DMS153 (cell line): ENCODE measurements at places on chromosomes 7 and 10.

DNA sequence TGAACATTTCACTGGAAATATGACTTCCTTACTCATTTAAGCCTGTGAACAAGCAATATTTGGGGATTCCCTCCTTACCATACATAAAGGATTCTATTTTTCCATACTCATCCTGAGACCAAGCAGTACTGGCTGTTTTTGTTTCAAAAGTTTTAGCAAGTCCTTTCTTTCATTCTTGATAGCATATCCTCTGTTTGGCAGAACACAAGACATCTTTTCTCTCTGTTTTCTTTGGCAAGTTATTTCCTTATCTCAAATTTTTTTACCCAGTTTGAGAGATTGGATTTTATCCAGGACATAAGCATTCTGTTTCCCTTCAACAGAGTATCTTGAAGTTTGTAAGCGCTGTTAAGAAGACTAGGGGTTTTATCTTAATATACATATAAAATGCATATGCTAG is 3.0 kb upstream of the WASL start:
- DNase-seq: no peak

DNA sequence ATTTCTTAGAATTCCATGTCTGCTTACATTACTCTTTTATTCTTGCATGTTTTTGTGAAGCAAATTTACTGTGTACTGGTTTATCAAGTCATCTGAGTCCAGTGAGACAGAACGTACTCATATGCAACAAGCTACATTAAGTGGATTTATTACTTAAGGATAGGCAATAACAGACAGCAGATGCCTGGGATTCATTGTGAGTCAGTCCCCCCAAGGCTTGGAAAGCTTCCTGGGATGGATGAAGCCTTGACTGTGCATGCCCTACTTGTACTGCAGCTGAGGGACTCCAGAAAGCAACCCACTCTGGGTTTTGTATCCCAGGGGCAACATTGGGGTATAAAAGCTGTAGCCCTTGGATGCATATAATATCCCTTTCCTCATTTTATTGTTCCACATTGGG is 113.4 kb upstream of the RAB18 start:
- DNase-seq: no peak

GRCh38 chr7:9201928-9202327 is 768.5 kb downstream of the NXPH1 start:
- no peak for DNase-seq

GRCh38 chr7:98655611-98656010 is 38.5 kb downstream of the NPTX2 start:
- DNase-seq: no peak

DNA sequence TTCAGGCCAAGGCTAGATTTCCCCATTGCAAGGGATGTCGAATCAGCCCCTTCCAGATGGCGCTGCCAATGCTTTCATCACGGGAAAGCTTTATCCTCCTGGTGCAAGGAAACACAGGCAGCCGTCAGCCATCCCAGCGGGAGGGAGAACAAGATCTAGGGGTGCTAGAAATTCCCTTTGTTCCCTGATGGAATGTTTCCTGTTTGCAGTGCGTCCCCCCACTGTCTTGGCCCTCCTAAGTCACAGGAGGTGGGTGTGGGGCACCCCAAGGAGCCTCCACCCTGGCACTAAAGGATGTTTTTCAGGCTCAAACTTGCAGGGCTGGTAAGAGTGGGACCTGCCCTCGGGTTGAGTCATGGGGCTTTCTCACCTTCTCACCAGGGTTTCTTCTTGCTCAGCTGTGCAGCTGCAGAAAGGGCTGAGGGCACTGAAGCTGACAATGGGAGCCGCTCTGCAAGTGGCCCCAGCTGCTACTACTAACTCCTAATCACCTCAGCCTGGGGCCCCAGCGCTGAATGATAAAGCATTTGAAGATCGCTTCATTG is 103.6 kb downstream of the PRPF18 start:
- DNase-seq: no peak

- no peak for DNase-seq
Measured at GRCh38 chr10:20954519-20954918, 57.4 kb upstream of the NEBL start.

DNA sequence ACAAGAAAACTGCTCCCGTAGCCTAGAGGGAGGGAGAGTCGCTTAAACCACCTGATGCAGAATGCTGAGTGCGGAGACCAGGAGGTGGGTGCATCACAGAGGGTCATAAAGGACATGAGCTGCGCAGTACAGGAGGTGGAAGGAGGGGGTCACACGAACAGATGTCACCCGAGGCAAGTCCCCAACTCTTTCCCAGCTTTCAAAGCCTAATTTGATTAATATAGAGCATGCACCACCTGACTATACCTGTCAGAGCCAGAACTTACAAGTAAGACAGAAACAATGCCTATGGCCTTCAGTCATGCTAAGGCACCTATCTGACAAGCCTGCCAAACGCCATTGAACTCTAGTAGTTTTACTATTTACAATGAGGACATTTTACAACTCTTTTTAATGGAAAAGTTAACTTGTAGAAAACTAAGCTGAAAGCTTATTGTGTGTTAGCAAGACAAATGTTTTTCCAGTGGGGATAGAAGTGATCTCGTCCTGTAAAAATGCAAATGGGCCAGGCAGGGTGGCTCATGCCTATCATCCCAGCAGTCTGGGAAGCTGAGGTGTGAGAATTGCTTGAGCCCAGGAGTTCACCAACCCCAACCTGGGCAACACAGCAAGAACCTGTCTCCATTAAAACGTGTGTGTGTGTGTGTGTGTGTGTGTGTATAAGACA is 1.1 kb upstream of the VOPP1 start:
- no peak for DNase-seq

DNA sequence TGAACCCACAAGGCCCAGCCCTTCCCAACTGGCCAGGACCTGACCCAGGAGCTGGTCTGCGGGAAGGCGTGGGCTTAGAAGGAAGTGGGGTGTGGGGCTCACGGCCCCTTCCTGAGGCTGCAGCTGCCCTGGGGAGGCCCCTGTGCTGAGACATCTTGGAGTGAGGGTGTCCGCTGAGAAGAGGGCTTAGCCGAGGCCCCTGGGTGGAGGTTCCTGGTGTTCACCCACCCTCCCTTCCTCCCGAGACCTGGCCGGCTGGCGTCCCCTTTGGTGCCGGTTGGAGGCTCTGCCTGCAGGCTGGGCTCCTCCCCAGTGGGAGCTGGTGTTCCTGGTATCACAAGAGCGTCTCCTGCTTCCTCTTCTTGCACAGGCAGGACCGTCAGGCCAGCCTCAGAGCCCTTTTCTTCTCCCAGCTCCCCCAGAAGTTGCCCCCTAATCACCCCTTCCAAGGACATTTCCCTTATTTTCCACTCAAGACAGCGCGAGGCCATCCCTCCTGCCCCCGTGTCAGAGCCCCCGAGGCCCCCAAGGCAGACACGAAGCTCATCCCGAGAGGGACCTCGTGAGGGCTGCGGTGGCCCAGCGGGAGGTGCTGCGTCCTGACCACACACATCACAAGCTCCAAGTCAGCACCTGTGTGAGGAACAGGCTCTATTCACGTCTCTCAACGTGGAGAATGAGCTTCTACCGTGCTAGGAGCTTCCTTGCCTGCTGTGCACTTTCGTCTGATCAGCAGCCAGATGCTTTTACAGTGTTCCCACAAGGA is 25.1 kb upstream of the FAM20C start:
- DNase-seq: no peak

DNA sequence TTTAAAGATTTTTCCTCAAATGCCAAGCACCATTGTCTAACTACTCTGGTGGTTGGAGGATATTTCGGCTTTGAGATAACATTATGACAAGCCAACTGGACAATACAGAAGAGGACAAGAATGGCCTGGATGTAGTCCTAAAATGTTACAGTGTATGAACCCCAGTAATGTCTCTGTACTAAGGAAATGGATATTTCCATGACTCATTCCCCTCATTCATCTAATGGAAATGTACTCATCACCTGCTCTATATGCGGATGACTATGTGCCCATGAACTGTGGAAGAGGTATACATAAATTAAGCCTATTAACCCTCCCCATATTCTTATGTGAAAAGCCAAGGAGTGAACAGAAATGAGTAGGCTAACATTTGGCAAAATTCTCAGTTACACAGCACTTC is 207.9 kb downstream of the CACNA2D1 start:
- peak; percentile 41 for DNase-seq

DNA sequence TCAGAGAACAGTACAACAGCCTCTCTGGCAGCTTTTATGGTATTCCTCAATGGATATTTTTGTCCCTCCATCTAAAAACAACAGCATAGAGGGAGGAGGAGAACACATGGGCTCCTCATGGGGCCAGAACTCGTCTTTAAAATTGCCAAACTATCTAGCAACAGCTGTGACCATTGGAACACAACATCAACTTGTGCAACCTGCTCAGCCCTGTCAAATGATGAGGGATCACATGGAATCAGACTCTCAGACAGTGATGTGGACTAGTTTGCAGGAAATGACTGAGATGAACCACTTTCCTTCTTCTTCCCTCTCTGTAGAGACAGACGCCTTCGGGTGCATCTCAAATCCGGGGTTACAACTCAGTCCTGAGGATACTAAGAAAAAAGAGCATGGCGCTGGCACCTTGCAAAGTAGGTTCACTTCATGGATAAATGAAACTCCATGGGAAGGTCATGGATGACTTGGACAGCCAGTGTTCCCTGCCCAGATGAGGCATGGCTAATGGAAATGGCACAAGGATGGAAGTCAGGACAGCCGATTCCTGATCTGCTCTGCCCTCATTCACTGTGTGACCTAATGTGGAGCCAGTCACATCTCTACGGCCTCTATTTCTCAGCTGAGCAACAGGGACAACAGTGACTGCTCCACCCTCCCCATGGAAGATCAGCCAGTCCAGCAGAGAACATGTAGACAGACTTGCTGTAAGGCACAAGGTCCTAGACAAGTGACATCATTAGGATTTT is 24.6 kb upstream of the DGKI start:
- no peak for DNase-seq

DNA sequence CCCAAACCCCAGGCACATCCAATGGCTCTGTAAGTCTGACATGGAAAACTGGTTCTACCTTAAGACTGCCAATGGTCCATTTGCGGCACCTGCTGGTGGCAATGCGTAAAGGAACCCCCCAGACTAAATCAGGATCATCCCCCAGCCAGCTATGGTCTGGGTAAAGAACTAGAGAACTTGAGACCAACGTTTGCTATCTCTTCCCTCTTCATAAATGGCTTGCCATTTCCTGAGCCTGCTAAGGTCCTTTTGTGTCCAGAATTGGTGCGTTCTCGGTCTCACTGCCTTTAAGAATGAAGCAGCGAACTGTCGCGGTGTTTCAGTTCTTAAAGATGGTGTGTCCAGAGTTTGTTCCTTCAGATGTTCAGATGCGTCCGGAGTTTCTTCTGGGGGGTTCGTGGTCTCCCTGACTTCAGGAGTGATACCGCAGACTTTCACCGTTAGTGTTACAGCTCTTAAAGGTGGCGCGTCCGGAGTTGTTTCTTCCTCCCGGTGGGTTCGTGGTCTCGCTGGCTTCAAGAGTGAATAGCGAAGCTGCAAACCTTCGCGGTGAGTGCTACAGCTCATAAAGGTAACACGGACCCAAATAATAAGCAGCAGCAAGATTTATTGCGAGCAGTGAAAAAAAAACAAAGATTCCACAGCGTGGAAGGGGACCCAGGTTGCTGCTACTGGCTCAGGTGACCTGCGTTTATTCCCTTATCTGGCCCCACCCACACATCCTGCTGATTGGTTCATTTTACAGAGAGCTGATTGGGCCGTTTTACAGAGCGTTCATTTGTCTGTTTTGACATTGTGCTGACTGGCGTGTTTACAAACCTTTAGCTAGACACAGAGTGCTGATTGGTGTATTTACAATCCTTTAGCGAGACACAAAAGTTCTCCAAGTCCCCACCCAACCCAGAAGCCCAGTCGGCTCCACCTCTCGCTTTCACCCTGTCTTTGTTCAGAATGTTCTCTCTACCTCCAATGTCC is 95.4 kb downstream of the ELMO1 start:
- DNase-seq: no peak

DNA sequence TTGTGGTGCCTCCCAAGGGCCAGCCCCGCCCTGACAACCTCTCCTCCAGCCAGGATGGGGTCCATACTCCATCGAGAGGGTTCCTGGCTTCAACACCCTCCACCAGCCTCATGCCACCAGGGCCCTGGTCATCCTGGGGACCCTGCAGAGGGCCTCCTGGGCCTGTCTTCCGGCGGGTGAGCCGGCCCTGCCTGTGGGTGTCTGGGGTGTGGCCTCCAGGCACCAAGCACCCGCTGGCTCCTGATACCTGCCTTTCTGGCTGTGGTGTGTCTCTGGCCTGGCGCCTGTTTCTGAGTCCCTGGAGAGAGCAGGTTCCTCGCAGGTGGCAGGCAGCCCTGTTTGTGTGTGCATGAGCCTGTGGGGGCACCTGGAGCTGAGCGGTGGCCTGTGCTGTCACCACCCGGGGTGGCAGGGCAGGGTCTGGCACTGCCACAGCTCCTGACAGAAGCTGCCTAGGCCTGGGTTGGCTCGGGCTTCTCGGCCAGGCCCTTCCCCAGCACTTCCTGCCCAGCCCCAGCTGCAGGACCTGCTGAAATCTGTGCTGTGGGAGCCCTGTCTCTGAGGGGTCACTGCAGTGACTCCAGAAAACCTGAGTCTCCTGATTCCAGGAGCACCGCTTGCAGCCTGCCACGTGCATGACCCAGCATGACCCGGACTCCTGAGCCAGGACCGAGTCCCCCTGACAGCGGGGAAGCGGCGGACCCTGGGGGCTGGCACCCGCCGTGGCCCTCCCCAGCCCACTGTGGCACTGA is 18.4 kb downstream of the ADAM8 start:
- peak; percentile 44 for DNase-seq

GRCh38 chr7:121371367-121371766 is 24.7 kb downstream of the FAM3C start:
- DNase-seq: no peak

DNA sequence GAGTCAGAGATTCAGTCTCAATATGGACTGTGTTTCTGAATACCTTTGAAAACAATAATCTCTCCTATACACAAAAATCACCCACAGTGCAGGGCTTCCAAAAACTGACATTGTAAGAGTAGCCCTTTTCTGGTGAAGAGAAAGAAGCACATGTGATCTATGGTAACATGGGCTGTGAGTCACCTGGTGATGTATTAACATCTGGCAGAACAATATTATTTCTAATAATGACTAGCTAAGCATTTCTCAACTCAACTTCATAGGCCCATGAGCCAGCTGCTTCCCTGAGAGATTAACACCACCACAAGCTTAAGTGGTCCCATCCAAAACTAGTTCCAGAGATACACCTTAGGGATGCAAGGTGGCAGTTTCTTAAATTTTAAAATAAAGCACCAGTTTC is 331.0 kb upstream of the NRP1 start:
- DNase-seq: no peak

DNA sequence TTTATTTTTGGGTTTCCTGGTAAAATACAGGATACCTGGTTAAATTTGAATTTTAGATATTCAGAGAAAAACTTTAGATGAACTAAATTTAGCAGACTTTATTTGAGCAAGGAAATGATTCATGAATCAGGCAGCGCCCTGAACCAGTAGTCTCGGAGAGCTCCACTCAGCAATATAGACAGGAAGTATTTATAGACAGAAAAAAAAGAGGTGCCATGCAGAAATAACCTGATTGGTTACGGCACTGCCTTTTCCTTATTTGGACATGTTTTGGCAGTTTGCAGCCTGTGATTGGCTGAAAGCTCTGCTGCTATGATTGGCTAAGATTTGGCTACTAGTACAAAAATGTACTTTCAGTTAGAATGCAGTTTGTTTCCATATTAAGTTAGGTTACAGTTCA is 198.3 kb upstream of the DKK1 start:
- no peak for DNase-seq
